Aorta (tissue), 5 donors: ENCODE measurements at places on chromosomes 5 and 9. TPM values are rescaled to one million over a fixed set of nuclear protein-coding genes. Genes with fewer than 3 reads are reported as not detected.

Gene FRMPD1
- total RNA-seq, result not detected

DNA sequence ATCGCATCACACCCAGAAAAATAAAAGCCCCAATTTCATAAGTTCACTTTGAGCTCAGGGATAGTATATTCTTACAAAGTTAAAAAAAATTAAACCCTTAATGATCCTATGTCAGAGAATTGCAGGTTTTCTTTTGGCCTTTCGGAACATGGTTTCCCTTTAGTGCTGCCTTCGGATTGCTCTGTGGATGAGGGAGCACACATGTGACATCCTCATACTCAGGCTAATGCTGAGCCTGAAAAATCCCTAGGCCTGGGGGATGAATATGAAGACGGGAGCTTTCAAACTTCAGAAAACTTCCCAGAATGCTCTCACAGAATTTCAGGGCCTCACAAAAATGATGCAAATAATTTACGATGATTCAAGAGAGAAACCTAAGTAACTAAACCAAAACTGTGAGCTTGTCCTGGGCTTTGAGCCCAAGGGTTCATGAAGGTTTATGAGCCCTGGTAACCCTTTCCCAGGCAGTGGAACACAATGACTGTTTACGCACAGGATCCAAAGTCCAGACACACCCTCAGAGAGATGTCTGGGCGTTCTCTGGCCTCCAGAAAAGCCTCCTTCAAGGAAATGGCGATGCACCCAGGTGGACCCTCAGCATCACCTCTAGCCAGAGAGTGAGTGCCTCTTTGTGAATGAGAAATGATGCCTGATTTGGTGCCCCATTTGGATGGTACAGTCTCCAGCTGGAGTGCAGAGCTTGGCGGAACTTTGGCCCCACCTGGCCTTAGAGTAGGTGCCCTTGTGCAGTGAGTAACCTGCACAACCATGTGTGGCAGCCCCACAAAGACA is 145.4 kb downstream of the ENTREP1 start:
- no peaks in the 10 kb centered on the region for H3K4me1 ChIP-seq
- H3K4me3 ChIP-seq, result no peak overlapping the region
- DNase-seq, result no peak
- no peak overlapping the region for H3K27ac ChIP-seq

Gene RASEF
- 0.06 TPM for total RNA-seq

- DNase-seq, result no peak
- H3K27ac ChIP-seq, result no peak overlapping the region
These were observed 134.9 kb upstream of the ADCY2 start for GRCh38 chr5:7261049-7261448.

DNA sequence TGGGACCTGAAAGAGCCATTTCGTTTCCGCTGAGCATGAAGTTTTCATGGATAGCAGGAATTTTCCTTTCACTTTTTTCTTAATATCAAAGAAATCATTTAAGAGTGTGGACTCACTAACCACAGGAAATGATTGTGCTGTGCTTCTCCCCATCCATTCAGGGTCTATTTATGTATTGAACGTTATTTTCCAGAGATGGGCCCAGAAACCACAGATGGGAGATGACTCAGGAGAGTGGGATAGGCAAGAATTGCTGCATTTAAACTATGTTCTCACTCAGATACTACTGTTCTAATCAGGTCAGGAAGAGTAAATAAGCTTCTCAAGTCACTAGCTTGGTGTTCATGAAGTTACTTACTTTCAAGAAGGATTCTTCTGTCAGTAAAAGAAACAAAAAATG is 763.8 kb downstream of the DTWD2 start:
- H3K36me3 ChIP-seq, result no peaks in the 10 kb centered on the region
- DNase-seq, result no peak
- no peaks in the 10 kb centered on the region for H3K4me1 ChIP-seq
- H3K27ac ChIP-seq, result no peak overlapping the region
- no peak overlapping the region for H3K4me3 ChIP-seq

Gene ECM2
- total RNA-seq, result 54.6 TPM
